GM23248 (cell line): ENCODE measurements at places on chromosomes 2 and 18. TPM values are rescaled to one million over a fixed set of nuclear protein-coding genes. Genes with fewer than 3 reads are reported as not detected.
A peak's percentile ranks its signal among the peaks of the same experiment; 100 is the strongest.

- DNase-seq = no peak
These were observed 80.8 kb downstream of the TWIST2 start for GRCh38 chr2:238928520-238929241.

DNA sequence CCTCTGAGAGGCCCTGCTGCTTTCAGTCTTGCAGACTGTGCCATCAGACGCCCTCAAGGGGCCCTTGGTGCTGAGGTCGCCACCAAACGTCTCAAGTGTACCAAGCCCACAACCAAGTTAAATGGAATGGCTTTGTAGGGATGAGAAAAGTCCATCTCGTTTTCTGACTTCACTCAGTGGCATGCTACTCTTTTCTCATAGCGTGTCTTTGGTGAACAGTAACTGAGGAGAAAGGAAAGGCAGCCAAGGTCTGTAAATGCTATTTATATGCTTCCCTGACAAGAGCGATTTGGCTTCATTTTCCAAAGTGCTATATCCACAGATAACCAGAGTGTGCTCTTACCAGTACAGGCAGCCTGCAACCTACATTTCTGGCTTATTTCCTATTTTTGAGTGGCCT is 123.0 kb downstream of the MTX2 start:
- DNase-seq = no peak

DNA sequence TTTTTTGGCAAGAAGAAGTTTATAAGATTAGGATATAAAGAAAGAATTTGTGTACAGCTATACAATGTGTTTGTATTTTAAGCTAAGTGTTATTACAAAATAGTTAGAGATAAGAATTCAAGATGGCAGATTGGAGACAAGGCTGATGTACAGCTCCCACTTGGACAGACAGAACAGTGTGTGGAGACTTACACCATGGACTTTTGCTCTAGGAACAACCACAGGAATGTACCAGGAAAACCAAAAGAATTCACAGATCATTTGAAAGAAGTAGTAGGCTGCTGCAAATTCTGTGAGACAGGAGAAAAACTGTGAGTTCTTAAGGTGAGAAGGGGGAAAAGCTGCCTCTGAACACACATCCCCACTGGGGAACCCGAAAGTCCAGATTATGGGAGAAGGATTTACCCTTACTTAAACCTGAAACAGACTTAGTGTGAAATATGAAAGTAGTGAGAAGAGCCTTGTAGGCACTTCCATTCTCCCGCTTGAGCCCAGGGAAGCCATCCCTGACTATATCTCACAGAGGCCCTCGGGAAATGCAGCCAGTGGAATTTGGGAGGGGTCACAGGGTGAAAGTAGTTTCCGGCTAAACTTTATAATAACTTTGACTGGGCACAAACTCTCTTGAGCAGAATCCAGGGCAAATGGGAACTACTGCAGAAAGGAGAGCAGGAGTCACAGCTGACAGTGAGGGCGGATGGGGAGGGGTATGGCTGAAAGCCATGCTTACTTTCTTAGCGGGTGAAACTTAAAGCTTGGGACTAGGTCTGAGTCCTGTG is 11.6 kb upstream of the RPRD1A start:
- DNase-seq = peak; percentile 49

GRCh38 chr2:206647985-206648384 is 5.7 kb downstream of the FAM237A start:
- DNase-seq = peak; percentile 6

DNA sequence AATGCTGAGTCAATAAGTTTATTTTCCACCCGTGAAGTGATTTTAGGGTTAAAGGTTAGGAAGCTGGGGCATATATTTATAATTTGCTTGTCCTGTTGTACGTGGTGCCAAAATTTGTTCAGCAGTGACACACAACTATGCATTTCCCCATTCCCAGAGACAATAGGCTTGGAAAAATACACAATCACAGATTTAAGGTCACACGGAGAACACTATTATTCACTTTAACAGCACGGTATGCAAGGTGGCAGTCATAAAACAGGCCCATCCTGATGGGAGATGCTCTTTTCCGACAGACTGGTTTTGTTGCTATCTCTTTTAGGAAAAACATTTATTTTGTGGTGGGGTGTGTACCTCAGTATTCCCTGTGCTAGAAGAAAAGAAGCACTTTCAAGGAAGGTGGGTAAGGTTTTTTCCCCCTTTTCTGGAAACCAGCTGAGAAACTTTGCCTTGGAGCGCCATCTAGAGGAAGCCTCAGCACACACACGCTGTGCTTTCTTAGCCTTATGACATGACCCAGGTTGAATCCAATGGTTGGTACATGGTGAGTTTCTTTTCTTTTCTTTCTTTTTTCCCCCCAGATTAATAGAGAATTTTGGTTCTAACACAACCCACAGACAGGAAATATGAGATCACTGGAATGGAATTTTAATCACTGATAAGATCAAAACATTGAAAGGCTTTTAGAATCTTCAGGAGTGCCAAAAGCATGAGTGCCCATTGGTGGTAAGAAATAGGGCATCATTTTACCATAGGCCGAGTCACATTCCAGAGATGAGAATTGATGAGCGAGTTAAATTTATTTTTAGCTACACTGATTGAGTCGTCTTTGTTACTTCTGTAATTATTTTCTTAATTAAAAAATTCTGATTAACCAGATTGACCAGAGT is 332.1 kb downstream of the AGPS start:
- peak; percentile 62 for DNase-seq

DNA sequence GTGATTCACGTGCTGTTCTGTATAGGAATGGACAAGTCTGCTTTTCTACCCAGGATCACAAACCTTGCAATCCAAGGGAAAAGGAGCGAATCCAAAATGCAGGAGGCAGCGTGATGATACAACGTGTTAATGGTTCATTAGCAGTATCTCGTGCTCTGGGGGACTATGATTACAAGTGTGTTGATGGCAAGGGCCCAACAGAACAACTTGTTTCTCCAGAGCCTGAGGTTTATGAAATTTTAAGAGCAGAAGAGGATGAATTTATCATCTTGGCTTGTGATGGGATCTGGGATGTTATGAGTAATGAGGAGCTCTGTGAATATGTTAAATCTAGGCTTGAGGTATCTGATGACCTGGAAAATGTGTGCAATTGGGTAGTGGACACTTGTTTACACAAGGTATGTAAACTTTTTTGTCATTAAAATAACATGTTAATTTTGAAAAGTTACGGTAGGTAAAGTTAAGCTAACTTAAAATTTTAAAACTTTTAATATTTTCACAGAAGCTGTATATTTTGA is 33.0 kb downstream of the PPM1B start:
- peak; percentile 5 for DNase-seq

Gene KLHL29
- polyA plus RNA-seq = 1.7 and 1.9 TPM in 2 replicates

Gene OSR1
- 21.1 and 22.7 TPM in 2 replicates for polyA plus RNA-seq

Gene FAM237A
- not detected in 2 replicates for polyA plus RNA-seq
